ENCODE measurements at places on chromosomes 7 and 10.

DNA sequence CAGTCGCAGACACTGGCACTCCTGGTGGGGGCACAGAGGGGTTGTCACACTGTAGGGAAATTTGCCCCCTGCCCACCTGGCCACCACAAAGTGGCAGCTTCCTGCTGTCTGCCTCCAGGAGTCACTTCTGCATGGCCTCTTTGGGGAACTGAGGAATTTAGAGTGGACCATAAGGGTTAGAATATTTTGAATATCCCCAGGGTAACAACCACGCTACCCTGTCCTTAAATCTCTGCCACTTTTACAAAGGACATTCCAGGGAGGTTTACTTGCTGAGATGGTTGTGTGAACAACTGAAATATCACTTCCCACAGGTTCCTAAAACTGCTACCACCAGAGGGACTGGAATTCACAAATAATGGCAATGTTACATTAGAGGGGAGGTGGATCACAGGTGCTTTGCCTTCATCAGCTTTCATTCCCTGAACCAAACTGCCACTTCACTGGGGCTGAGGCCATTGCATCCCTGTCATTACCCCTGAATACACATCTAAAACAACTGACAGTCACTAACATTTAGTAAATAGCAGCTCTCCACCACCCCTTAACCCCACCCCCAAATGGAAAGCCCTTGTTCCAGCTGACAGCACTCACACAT, 88.1 kb upstream of the IFRD1 start:
- no peak for DNase-seq

- DNase-seq: no peak
Measured at GRCh38 chr10:123551259-123551658, 114.9 kb upstream of the GPR26 start.

GRCh38 chr7:33700001-33700899, 205.1 kb upstream of the BMPER start:
- DNase-seq: no peak

DNA sequence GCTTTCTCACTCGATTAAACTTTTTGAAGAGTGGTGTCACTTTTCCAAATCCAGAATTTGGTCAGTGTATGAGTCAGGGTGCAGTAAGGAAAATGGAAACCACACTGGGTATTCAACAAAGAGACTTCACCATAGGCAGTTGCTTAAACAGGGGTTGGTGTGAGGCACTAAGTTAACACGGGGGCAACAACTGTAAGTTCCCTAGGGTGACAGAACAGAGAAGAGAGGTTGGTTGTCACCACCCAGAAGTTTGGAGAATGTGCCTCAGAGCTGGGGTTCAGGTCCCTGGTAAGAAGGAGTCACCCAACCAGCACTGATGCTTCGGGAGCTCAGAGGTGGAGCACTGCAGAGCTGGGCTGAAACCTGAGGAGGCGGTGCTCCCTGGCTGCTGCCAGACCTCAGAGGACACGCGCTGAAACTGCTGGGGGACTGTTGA, 170.4 kb downstream of the ARID5B start:
- DNase-seq: no peak

- DNase-seq: no peak
Measured at GRCh38 chr10:129522041-129522585, 55.1 kb downstream of the MGMT start.

DNA sequence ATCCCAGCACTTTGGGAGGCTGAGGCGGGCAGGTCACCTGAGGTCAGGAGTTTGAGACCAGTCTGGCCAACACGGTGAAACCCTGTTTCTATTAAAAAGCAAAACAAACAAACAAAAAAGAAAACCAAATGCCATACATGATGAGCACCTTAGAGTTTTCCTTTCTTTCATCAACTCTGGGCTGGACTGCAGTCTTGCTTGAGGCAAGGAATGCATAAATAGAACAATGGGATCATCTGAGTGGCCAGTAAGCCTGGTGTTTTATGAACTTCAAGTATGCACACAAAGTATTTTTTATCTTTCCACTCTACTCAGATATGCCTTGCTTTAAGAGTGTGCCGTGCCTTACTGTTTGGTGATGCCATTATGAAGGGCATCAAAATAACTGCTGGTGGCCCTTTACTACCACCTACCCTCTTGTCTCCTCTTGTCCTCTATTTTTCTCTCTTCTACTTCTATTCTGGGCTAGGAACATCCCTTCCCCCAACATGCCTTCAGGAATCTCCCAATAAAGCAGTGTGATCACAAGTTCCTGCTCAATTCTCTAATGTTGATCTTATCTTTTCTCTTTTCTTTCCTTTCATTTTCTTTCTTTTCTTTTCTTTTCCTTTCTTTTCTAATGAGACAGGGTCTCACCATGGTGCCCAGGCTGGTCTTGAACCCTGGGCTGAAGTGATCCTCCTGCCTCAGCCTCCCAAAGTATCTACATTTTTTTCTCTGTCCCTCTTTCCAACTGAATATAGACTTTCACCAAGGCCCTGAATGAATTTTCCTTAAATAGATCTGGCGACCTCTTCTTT, 10.2 kb downstream of the SCD start:
- DNase-seq: no peak

DNA sequence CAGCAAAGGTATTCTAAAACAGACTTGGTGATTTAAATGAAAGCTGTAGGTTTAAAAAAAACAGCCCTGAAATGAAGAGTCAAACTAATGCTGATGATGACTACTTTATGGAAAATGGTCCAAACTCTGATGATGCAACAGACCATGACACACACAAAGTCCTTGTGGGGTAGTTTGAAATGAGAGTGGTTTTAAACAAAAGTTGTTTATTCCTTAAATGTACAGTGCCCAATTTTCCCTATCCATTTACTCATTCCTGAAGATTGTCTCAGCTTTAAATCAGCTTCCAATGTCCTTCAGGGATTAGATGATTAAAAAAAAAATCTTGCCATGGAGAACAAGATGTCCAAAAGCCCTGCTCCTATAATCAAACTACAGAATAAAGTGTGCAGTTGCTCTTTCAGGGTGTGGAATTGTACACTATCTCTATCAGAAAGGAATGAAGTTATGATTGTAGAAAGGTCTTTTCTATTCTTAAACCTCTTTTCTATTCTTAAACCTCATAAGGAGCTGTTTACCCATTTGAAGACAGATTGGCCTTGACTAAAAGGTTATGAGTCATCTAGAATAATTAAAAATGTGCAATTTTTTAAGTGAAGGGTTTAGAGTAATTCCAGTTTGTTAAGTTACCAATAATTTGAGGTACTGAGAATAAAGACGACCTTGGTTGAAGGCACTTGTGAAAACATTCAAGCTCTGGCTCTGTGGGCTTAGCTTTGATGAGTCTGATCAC, 70.2 kb upstream of the ITGA8 start:
- no peak for DNase-seq

GRCh38 chr10:34475274-34475646, 339.8 kb downstream of the PARD3 start:
- DNase-seq: no peak

- no peak for DNase-seq
Measured at GRCh38 chr7:26100406-26101339, 51.3 kb upstream of the NFE2L3 start.

GRCh38 chr7:149606826-149607225, 109.2 kb upstream of the ZNF746 start:
- DNase-seq: no peak

- no peak for DNase-seq
Measured at GRCh38 chr7:104328970-104329825, 795 bp downstream of the LHFPL3 start.

- DNase-seq: no peak
Measured at GRCh38 chr7:23852135-23852534, 142.1 kb downstream of the STK31 start.

DNA sequence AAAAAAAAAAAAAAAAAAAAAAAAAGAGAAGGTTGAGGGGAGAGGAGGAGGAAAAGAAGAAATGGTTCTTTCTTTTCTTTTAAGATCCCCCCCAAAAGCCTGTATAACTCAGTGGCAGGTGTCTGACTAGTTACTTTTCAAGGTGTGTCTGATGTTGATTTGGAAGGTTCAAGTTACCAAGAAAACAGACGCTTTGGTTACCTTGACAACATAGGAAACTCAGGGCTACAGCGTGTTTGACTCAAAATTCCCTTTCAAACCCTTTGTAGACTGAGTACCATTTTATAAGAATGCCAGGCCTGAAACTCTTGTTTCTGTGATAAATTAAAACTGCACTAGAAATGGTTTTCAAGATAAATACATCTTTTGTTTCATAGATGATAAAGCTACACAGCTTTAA, 286.8 kb downstream of the SKIDA1 start:
- no peak for DNase-seq

- no peak for DNase-seq
Measured at GRCh38 chr7:72924386-72924732, 536 bp upstream of the POM121 start.

DNA sequence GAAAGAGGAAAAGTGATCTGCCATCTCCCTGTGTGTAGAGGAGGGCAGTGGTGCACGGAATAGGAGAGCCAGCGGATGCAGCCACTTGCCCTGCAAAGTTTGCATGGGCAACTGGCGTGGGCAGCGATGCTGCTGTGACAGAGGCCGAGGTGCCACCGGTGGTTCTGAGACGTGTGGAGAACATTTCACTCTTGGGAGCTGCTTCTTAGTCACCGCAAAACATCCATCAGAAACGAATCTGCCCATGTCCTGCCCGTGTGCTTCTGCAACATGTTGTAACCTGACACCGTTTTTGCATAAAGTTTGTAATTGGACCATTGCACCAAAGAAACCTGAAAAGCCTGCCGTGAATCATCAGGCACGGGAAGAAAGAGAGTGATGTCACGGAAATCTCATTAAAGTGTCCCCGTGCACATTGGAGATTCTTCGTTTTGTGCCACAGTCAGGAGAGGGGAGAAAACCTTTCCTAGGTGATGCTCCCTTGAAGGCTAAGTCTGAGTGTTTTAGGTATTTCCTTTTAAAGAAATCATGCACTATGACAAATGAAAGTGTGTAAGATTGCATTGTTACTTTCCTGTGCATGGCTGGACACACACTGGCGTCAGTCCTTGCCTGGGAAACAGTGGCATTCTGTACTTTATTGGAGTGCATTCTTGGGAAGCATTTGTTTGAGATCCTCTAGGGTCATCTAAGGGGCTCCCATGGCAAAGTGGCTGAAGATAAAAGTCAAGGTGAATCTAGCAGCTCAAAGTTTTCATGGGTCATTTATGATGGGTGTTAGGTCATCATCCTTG, 302.6 kb downstream of the KLF6 start:
- DNase-seq: peak; percentile 1

DNA sequence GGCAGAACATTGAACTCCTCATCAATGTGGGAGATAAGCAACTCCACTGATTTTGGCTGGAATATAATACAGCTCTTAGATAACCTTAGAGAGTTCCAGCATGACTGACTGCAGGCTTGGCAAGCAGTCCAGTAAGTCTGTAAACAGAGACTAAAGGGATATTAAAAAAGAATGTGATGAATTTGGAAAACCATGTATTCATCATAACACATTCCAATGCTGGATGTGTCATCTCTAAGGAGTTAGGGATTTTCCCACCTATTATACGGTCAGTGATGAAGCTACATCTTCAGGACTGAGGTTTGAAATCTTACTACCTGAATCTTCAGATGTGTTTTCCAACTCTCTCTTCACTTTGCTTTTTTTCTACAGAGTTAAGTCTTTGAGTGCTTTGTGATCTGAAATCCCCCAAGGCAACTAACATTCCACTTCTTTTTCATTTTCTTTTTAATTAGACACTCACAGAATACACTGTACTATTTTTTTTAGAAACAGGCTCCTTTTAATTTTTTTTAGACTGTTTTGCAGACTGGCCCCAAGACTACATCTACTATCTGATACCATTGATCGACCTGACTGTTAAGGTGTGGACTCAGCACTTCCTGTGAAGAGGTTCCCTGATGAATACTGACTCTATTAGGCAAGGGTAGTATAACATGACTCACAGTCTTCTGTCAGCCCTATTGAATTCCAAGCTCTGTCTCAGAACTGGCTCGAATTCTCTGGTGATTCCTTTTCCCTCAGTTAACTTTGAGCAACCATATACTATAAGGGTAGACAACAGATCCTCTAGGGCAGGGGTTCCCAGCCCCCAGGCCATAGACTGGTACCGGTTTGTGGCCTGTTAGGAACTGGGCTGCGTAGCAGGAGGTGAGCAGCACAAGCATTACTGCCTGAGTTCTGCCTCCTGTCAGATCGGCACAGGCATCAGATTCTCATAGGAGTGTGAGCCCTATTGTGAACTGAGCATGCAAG, 678.2 kb downstream of the GRM8 start:
- no peak for DNase-seq

- no peak for DNase-seq
Measured at GRCh38 chr7:68107261-68107660, 1110.6 kb downstream of the TYW1 start.

- no peak for DNase-seq
Measured at GRCh38 chr7:24896031-24896501, 83.9 kb downstream of the OSBPL3 start.

GRCh38 chr7:155986497-155987160, 174.4 kb upstream of the SHH start:
- no peak for DNase-seq

GRCh38 chr7:92586403-92586802, 3.8 kb downstream of the FAM133B start:
- DNase-seq: no peak

GRCh38 chr10:75651417-75651816, 220.0 kb downstream of the LRMDA start:
- no peak for DNase-seq

DNA sequence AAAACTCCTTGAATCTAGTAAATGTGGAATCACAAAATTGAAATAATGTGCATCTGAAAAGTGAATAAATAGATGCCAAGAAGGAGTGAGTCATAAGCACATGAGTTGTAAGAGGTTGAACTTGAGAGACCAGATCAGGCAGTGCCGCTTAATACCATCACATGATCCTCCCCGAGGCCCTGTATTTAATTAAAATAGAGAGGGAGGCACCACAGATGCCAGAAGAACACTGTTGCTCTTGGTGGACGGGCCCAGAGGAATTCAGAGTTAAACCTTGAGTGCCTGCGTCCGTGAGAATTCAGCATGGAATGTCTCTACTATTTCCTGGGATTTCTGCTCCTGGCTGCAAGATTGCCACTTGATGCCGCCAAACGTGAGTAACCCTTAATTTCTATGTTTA, at the start of gene GPNMB:
GPNMB (plus strand) TSS at position 221 of the 400 bp plus-strand sequence; CDS start at position 304, 83 bp downstream.
- DNase-seq: no peak

- no peak for DNase-seq
Measured at GRCh38 chr7:36406156-36406555, 16.5 kb downstream of the ANLN start.
